ENCODE measurements at places on chromosomes 5 and 9.

- DNase-seq, result no peak
Measured at GRCh38 chr9:90941661-90942060, 140.0 kb downstream of the SYK start.

- no peak for DNase-seq
Measured at GRCh38 chr5:107820429-107820828, 149.7 kb upstream of the EFNA5 start.

GRCh38 chr9:7104625-7105024 is 346.9 kb downstream of the KDM4C start:
- DNase-seq, result no peak

DNA sequence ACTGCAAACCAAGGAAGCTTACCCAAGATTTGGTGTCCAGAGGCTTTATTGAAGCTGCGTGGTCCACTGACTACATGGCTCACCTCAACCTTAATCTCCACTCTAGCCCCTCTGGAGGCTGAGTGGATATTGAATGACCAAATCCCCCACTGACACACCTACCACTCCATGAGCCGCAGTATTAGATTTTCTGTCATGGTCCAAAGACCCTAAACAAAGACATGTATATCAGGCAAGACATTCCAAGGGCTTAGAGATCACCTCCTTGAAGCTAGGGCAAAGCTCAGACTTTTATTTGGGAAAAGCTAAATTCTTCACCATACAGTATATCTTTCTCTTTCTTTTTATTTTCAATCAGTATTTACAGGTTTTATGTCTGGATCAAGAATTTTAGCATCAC is 346.2 kb upstream of the CTNND2 start:
- no peak for DNase-seq

GRCh38 chr9:126377536-126377935 is 50.9 kb downstream of the MVB12B start:
- DNase-seq, result no peak

DNA sequence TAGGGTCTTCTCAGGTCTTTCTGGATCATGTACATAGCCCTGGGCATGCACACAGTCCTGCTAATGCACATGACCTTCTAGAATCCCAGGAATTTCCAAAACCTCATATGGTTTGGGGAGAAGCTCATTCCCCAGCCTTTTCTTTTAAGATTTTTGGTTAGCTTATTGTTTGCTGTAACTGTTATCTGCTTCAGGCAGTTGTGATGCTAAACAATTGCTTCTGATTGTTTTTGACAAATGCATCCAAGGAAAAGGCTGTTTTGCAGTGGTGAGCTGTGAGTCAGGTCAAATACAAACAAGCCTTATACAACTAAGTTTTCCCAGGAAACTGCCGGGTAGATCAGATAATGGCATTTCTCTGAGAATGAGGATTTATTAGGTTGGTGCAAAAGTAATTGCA is 32.7 kb downstream of the SMC5 start:
- DNase-seq, result no peak

Measured in stimulated activated CD4-positive, alpha-beta T cell treated with anti-CD3 and anti-CD28 coated beads, Interleukin-12 subunit alpha, Interleukin-12 subunit beta, amount 100 ng/mL, for 24 hours (primary cell).